ENCODE measurements at places on chromosomes 7 and 10. TPM values are rescaled to one million over a fixed set of nuclear protein-coding genes. Genes with fewer than 3 reads are reported as not detected.
A peak's percentile ranks its signal among the peaks of the same experiment; 100 is the strongest.

The ABI1 gene
- 18.3 TPM for total RNA-seq

The LGI1 gene
- total RNA-seq, result 1.2 TPM

The VWDE gene
- 0.59 TPM for total RNA-seq

The CCSER2 gene
- 18.2 TPM for total RNA-seq

The SYT15B gene
- total RNA-seq, result 0.14 TPM

The EEF1AKMT2 gene
- 12.7 TPM for total RNA-seq

The IFIT1B gene
- not detected for total RNA-seq

The SRPK2 gene
- 19.7 TPM for total RNA-seq

GRCh38 chr7:74294191-74294998 lies 5.2 kb downstream of the CLIP2 start:
- DNase-seq, result no peak

DNA sequence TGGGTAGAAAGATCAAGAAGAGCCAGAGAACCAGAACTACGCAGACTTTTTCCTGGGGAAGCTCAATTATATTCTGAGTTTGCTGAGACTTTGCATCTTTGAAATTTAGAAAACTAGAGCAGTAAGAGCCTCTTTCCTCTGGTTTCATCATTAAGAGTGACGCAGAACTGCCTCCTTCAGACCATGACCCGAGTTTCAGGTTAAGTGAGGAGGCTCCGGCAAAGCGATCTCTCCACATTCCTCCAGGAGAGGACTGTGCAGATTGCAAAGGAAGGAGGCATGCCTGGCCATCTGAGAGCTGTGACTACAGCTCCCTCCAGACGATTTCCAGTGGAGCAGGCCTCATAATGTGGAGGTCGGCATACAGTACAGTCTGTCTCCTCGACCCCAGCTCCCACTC lies 115.8 kb upstream of the LANCL2 start:
- no peak for DNase-seq

DNA sequence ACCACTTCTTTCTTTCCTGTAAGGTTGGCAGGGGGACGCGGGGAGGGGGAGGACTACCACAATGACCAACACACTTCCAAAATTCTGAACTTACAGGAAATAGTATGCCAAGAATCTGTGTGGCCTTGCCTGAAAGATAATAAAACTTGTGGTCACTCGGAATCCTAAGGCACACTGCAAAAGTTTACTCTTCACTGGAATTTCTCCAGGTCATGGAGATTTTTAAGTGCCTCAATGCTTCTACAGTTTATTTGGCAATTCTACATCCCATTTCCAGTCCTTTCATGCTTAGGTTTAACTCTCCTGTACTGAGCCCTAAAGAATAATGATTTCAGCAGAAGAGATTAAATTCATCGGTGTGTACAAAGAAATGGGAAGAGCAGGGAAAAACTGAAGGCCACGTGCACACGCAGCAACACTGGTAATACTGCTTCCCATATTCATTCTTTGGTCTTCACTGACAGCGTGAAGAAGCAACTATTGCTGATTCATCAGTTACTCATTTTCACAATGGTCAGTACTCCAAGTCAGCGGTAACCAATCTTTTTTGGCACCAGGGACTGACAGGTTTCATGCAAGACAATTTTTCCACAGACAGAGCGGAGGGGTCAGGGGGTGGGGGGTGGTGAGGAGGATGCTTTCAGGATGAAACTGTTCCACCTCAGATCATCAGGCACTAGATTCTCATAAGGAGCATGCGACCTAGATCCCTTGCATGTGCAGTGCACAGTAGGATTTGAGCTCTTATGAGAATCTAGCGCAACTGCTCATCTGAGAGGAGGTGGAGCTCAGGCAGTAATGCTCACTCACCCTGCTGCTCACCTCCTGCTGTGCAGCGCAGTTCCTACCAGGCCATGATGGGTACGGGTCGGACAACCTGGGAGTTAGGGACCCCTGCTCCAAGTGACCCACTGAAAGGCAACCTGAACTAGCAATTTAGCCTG lies 9.8 kb downstream of the LARP4B start:
- DNase-seq, result no peak

DNA sequence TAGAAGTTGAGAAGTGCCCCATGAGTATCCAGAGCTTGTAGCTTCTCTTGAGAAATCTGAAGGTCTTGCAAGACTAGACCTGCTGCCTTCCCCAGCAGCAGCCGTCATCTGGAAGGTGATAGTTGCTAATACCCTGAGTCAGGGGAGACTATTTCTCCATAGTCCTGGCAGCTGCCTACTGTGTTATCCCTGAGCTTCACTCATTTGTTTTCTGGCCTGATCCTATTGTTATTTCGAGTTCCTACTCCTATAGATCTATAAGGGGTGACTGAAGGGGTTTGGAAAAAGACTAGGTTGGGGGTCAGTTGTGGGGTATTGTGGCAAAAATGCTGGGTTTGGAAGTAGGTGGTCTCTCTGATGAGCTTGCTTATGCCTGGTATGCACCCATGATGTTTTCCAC lies 297.8 kb downstream of the CNTNAP2 start:
- no peak for DNase-seq

- DNase-seq, result no peak
Measured at GRCh38 chr10:19003341-19003740, 45.3 kb upstream of the MALRD1 start.

DNA sequence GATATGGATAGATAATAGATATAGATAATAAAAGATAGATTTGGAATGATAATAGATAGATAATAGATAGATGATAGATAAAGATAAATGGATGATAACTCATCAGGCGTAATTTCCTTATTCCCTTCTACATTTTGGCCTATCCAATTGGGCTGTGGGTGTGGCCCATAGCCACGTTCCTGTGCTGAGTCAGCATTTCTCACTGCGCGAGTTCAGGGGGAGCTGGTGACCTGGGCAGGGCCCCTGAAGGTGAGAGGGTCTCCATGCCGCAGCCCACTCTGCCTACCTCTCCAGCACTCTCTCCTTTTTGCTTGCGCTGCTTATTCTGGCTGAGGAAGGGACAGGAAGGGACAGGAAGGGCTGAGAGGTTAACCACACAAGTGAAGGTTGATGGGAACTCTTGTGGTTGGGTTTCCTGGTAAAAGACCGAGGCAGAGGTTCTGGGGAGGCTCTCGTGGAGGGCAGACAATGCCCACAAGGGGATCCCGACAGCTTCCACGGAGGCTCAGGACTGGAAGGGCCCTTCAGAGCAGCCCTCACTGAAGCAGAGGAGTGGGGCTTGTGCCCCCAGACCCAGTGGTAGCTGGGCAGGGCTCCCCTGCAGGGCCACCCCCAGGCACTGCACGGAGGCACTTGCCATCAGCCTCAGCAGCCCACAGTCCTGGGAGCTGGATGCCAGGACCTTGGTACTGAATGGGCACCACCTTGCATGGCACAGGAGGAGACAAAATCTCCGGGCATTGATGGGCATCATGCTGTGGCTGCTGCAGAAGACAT lies 247.3 kb upstream of the PITRM1 start:
- no peak for DNase-seq

- DNase-seq, result no peak
Measured at GRCh38 chr7:80781561-80781979, 137.3 kb downstream of the SEMA3C start.

- DNase-seq, result no peak
Measured at GRCh38 chr7:156594283-156595080, 46.1 kb upstream of the RNF32 start.

GRCh38 chr7:116249969-116250553 lies 39.7 kb downstream of the TES start:
- no peak for DNase-seq

DNA sequence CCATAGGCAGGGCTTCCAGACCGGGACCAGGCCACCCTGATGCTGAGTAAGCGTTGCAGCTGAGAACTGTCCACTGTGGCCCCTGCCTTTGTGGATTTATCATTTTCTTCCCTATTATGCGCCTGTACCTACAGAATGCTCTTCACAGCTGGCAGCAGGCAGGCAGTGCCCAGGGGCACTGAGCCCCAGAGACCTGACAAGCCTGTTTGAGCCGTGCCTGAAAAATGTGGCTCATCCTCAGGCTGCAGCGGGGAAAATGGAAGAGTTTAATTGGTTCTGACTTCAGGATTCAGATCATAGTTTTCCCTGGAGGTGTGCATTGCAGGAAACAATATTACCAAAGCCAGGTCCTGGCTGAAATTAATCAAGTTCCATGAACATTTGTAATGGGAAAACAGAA lies 200.2 kb downstream of the ZNF438 start:
- no peak for DNase-seq

DNA sequence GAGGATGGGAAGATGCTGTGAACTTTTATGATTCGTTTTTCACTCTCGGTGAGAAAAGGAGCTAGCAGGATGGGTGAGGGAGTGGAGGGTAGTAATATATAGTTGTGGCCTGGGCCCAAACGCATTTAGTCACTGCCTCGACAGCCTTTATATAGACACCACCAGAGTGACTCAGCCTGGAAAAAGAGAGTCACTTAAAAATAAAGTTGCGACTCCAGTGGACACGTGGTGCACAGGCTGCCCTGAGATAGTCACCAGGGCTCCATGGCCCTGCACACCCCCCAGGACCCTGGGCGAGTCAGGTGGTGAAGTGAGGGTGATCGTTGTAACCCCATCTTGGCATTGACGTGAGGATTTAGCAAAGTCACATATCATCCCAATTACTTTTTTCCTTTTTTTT lies 106.7 kb downstream of the CUX1 start:
- no peak for DNase-seq

- no peak for DNase-seq
Measured at GRCh38 chr7:135966341-135967043, 10.7 kb downstream of the MTPN start.

- no peak for DNase-seq
Measured at GRCh38 chr10:23886355-23886754, 322.6 kb upstream of the KIAA1217 start.

GRCh38 chr7:112360681-112361080 lies 89.6 kb upstream of the IFRD1 start:
- DNase-seq, result no peak

DNA sequence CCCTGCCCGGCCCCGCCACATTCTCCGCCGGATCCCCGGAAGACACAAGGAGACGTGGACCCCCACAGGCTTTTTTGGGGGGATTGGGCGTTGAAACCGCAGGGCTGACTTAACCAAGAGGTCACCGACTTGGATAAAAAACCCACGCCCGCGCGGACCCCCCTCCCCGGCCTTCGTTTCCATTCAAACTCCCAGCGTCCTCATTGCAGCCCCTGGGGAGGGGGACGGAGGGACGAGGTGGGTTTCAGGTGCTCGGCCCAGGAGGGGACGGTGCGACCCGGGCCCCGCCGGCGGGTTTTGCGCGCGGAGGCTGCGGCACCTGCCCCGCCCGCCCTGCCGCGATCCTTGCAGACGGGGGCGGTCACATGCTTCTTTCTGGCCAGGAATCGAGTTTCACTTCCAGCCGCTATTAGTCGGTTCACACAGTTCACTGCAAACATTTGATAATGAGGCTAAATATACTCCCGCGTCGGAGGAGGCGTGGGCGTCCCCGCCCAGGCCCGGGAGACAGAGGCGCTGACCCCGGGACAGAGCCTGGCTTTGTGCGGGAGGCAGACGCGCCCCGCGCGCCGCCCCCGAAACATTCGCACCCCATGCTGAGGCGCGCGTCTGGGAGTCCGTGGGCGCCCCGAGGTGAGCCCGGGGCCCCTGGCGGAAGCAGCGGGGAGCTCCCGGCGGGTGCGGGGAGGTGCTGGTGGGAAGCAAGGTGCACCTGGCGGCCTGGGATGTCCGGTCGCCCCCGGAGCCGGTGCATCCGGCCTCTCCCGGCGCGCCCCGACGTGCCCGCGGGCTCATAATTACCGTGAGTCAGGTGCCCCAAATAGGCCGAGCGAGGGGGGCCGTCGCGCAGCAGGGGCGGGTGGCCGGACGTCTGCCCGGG lies 2.7 kb upstream of the PDGFA start:
- no peak for DNase-seq

DNA sequence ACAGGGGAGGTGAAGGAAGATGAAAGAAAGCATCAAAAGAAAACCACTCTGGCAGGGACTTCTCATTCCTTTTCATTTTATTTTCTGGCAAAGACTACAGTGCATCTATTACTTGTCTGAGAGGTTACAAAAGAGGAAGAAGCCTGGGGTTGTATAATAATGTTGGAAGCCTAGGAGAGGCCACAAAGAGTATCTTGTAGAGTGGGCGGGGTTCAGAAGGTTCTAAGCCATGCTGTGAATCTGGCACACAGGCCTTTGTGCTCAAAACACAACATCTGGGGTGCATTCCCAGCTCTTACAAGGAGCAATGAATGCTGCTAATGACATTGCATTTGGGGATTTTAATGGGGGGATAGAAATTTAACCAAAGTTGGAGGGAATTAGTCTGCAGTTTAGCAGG lies 49.4 kb downstream of the MRPL32 start:
- no peak for DNase-seq

GRCh38 chr7:47069385-47070076 lies 512.4 kb downstream of the TNS3 start:
- DNase-seq, result no peak

DNA sequence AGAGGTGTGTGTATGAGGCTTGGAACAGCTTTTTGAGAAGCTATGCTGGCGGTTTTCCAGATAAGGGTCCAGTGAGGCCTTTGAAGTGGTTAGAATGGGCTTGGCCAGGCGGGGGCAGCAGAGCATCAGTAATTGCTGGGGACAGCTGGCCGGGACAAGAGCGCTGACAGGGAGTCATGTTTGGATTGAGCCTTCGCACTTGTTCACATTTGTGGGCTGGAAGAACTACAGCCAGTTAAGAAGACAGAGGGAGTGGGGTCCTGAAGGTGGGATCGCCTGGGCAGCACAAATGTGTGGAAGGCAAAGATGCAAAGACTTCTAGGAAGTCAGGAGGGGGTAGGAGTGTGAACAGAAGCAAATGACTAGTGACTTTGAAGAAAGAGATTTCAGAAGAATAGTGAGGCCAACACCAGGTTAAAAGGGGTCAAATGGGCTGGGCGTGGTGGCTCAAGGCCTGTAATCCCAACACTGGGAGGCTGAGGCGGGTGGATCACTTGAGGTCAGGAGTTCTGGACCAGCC lies 12.7 kb upstream of the SDHAF3 start:
- DNase-seq, result peak; percentile 87

DNA sequence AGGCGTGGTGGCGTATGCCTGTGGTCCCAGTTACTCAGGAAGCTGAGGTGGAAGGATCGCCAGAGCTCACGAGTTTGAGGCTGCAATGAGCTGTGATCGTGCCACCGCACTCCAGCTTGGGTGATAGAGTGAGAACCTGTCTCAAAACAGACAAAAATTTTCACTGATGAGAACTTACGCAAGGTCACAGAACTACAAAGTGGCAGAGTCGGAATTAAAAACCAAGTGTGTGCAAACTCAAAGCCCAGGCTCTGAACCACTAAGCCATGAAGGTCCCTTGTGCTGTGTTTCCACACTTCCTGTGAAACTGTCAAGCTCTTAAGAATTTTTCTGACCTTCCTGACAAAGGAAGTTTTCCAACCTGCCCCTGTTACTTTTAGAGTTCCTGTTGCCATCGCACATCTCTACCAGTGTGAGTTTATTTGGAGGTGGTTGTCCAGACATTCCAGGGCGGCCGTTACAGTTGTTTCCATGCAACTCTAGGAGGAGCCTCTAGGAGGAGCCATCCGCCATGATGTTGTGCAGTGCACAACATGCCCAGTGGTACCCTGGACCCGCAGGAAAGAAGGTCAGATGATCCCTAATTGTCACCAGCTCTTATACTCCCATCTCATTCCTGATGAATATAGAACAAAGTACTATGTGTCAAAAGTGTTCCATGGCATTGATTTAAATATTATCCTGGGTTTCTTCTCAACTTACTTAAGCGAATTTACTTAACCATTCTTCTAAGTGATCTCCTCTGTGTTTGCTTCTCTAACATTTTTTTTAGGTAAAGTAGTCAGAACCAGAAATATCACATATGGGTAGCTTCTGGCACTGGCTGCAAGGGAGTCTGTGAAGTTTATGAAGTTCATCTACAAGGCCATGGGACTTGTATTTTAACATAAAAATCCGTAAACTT lies 49.0 kb upstream of the LYZL1 start:
- DNase-seq, result no peak
